ENCODE measurements at places on chromosomes 6 and 20.

GRCh38 chr20:38095017-38095686 is 61.6 kb downstream of the RPRD1B start:
- no peak for DNase-seq

DNA sequence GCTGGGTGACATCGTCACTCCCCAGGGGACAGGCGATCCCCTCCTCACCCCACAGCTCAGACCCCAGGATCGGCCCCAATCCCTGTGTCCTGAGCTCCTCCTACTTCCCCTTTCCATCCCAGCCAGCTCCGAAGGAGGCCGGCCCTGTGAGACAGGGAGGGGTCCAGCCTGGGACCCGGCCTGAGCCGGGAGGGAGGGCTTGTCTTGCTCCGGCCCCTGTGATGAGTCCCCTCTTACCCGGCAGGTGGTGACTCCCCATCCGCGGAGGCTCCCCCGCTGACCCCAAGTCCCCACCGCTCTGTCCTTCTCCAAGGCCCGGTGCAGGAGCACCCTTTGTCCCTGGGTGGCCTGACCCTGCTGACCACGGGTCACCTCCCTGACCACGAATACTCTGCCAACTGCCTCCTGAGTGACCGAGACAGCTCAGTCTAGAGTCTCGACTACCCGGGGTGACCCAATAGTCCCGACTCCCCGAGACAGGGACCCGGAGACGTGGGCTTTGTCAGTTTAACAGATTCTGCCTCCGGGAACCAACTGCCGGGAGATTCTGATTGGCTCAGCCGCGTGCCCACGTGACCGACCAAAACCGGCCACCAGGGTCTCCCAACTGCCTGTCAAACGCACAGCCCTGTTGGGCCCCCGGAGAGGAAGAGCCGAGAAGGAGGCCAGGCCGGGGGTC is 187.4 kb upstream of the PROKR2 start:
- DNase-seq, result no peak

DNA sequence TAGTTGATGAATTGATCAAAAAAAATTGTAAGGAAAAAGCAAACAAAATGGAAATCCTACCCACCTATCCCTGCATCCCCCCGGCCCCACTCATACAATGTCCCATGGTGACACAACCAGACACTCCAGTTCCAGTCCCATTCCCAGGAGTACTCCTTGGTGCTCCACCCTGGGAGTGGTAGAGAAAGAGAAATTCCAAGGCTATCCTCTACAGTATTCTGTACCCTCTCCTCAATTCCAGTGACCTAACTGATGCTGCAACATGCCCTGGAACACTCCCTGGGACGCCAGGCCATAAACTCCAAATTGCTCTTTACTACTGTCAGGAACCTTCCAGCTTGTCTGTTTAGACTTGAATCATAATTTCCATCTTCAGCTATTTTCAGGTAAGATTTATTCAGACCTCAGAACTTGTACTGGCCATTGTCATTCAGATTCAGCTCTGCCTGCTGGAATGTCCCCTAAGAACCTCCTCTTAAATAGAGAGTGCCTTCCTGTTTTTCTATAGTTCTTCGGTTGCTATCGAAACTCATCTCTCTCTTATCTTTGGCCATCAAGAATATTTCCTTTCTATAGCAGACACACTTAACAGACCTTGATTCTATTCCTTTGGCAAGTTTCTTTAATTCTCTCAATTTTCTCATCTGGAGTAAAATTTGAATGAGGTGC is 8.7 kb downstream of the GPX6 start:
- no peak for DNase-seq

- no peak for DNase-seq
Measured at GRCh38 chr6:150142097-150142669, 661 bp upstream of the PPP1R14C start.

DNA sequence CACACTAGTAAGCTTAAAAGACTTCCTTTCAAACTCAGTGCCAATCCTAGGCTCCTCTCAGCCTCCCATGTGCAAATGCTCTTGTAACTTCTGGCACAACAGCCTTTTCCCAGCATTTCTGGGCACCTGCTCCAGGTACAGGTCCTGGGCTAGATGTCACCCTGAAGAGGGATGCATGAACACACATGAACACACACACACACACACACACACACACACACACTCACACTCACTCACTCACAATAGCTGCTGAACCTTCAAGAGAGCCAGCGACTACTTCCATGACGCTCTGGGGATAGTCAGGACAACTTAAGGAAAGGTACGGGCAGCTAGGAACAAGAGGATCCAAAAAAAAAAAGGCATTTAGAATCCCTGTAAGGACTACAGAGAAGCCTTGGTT is 122.8 kb downstream of the INSM1 start:
- no peak for DNase-seq

DNA sequence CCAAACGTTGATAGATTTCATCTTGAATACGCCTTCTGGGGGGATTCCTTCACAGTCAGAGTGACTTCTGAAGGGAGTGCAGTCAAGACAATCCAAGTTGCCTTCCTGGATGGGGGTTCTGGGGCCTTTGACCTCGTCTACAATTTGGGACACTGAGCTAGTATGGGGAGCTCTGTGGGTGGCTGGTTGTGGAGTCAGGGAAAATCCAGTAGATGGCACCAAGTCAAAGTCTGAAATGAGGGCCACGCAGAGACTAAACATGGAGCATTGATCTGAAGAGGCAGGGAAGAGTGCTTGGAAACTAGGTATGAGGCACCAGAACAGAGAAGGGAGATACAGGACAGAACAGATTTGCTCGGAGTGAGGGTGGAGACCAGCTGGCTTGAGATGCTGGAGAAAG is 43.6 kb upstream of the CCN6 start:
- DNase-seq, result no peak

- no peak for DNase-seq
Measured at GRCh38 chr6:35080016-35080680, 61.0 kb downstream of the TCP11 start.

GRCh38 chr6:53701333-53702218 is 36.0 kb upstream of the KLHL31 start:
- no peak for DNase-seq

GRCh38 chr6:136503303-136504029 is 46.8 kb downstream of the MAP7 start:
- DNase-seq, result no peak

GRCh38 chr6:157144859-157145568 is 178.3 kb downstream of the TMEM242 start:
- no peak for DNase-seq

GRCh38 chr6:722077-722524 is 29.2 kb upstream of the EXOC2 start:
- DNase-seq, result peak; percentile 46

DNA sequence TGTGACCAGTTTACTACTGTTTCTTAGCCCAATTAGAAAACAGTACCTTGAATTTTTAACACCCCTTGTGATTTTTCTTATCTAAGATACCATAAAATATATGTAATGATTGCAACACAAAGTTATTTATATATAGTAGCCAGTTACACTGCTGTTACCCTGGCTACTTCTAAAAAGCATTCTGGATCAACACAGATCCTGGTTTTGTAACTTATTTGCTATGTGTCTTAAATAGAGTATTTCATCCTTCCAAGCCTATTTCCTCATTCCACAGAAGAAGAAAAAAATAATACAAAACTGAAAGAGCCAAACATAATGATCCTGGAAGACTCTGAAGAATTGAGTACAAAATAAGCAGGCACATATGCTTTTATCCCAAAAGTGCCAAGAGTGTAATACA is 19.0 kb upstream of the GSTA4 start:
- no peak for DNase-seq

- DNase-seq, result no peak
Measured at GRCh38 chr6:106973018-106973835, 1.3 kb downstream of the CD24 start.

DNA sequence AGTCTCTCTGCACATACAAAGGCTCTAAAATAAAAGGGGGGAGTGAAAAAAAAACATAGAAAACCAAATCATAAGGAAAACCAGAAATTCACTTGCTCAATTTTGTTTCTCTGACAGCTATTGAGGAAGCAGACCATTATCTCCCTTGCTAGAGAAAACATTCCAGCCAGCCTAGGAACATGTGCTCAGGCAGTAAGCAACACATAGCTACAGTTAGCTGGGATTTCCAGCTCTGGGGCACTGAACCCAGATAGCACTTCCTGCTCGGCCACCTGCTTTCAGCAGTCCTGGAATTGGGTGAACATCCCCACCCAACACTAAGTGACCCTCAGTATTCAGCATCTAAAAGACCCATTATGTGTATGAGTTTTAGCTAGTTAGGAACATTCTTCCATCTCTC is 61.3 kb downstream of the TNFRSF21 start:
- DNase-seq, result no peak

DNA sequence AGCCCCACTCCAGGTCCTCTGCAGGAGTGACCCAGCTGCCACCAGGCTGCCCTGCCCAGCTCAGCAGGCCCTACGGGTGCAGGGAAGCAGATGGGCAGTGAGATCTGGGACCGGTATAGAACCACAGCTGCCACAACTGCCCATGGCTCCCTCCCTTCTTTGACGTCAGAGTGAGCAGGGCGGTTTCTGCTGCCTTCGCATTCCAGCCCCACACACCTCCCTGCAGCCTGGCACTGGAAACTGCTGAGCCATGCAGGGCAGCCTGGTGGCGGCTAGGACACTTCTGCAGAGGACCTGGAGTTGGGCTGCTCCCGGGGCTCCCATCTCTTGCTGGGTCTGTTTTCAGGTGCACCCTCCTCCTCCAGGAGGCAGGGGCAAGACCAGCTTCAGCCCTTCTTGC is 101.6 kb upstream of the CD93 start:
- no peak for DNase-seq

GRCh38 chr6:134624781-134625180 is 306.9 kb upstream of the SGK1 start:
- no peak for DNase-seq

DNA sequence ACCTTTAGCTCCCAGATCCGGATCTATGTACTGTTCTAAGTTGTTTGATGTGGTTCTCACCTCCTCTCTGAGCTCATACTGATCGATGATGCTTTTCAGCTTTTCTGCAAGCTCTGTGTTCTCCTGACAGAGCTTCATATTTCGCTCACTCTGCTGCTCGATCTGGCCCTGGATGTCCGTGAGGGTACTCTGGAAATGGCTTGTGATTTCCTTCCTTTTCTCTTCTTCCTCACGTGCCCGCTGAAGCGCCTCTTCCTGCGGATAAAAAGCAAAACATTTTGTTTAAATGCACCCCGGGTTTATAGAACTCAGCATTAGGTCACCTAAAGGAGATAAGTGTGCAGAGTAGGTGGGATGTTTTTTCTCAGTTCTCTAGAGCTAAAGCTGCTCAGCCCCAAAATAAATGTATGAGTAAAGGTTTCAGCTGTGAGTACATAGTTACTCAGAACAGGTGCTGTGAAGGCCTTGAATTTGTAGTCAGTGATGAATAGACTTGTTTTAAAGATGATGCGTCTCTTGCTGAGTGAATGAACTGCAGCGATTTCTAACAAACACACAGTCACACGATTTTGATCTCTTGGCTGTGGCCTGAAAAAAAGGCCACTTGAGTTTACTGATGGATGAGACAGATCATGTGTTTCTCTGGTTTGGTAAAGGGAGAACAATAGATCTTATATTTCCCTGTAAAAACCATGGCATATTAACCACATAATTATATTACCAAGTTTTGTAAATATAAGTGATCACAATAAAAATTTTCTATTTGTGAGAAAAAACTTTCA is 29.1 kb downstream of the TXLNB start:
- DNase-seq, result no peak

- no peak for DNase-seq
Measured at GRCh38 chr6:154341336-154341735, 15.3 kb downstream of the IPCEF1 start.

- DNase-seq, result no peak
Measured at GRCh38 chr6:87789198-87789899, 87.3 kb upstream of the AKIRIN2 start.

DNA sequence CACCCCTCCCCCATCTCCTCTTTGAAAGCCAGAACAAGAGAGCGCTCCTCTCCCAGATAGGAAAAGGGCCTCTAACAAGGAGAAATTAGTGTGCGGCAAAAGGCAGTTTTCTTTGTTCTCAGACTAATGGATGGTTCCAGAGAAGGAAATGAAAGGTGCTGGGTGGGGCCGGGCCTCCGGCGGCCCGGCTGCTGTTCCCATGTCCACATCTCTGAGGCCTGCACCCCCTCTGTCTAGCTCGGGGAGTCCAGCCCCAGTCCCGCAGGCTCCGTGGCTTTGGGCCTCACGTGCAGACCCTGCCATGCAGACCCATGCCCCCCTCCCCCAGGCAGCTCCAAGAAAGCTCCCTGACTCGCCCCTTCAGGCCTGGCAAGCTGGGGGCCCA is 35.8 kb upstream of the MRGBP start:
- no peak for DNase-seq

GRCh38 chr6:18467741-18468502 is 80.8 kb downstream of the RNF144B start:
- no peak for DNase-seq

DNA sequence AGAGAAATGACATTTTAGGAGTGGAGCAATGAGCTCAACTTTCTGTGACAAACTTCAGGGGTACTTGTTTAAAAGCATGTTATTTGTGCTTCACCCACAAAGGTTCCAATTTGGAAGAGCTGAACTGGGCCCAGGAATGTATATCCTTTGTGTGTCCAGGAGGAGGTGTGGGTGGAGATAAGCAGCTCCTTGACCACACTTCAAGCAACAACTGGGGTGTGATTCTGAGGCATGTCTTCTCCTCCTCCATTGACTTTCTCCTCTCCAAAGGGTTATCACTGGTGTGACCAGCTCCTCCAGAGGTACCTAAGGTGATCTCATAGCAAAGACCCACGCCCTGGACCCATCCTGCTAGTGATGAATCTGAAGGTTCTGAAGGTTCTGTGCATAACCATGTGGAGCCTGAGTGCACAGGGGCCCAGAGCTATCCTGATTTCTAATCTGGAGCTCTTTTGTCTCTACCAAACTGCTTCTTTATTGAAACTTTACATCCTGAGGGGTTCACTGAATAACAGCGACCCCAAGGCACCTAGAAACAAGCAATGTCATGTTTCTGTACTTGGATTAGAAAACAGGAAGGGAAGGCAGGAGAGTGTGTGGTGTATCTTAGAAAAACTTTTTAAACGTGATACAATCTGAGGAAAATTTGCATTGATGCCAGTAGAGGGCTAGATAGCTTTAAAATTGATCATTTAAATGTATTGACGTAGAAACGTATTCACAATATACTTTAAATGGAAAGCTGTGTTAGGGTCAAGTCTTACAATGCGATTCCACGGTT is 60.9 kb upstream of the CD93 start:
- DNase-seq, result no peak

GRCh38 chr6:43898358-43899131 is 128.5 kb downstream of the VEGFA start:
- no peak for DNase-seq

GRCh38 chr20:40683221-40683893 is 5.7 kb downstream of the MAFB start:
- no peak for DNase-seq

- no peak for DNase-seq
Measured at GRCh38 chr20:47206962-47207641, 149.4 kb downstream of the ZMYND8 start.

DNA sequence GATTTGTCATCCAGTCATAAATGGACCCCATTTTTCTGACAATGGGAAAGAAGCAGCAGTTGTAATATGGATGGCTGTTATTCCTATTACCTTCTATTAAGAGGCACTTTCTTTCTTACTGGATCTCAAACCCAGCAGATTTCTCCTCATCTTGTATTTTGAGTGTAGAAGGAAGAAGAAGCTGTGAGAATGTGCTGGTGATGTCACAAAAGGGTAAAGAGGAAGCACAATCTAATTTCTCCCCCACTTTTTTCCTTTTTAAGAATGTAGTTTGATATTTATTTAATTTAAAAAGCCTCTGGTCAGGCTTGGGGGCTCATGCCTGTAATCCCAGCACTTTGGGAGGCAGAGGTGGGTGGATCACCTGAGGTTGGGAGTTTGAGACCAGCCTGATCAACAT is 100.0 kb upstream of the JARID2 start:
- no peak for DNase-seq
